8988T (cell line): ENCODE measurements at places on chromosomes 12 and 14.
A peak's percentile ranks its signal among the peaks of the same experiment; 100 is the strongest.

DNA sequence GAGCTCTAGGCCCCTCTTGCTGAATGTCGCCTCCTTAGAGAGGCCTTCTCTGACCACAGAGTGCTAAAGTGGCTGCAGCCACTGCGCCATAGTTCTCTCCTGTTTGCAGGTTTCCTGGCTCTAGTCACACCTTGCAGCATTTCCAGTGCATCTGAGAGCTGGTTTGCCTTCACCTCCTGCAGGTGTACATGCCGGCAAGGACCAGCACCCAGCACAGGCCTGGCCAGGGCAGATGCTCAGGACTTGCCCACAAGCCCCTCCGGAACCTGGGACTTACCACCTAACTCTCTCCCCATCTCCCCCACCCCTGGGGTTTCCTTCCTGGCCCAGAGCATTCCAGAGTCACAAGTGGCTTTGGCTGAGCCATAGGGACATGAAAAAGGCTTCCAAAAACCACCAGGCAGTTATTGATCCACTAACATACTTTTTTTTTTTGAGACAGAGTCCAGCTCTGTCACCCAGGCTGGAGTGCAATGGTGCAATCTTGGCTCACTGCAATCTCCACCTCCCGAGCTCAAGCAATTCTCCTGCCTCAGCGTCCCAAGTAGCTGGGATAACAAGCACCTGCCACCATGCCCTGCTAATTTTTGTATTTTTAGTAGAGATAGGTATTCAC, 9.1 kb downstream of the ITPK1 start:
- DNase-seq = no peak

DNA sequence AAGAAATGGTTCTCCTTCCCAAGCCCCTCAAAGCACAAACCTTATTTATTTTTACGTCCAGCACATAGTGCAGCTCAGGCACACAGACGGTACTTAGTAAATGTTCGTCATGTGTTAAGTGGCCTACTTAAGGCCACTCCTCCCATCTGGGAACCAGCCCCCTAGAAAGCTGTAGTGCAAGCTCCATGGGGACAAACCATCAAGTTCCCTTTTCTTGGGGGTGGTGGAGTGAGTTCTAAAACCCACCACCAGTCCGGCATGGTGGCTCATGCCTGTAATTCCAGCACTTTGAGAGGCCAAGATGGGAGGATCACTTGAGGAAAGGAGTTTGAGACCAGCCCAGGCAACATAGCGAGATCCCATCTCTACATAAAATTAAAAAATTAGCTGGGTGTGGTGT, 49.4 kb downstream of the PITPNM2 start:
- DNase-seq = no peak

GRCh38 chr12:89351489-89352241, 636 bp downstream of the DUSP6 start:
- DNase-seq = peak; percentile 40

DNA sequence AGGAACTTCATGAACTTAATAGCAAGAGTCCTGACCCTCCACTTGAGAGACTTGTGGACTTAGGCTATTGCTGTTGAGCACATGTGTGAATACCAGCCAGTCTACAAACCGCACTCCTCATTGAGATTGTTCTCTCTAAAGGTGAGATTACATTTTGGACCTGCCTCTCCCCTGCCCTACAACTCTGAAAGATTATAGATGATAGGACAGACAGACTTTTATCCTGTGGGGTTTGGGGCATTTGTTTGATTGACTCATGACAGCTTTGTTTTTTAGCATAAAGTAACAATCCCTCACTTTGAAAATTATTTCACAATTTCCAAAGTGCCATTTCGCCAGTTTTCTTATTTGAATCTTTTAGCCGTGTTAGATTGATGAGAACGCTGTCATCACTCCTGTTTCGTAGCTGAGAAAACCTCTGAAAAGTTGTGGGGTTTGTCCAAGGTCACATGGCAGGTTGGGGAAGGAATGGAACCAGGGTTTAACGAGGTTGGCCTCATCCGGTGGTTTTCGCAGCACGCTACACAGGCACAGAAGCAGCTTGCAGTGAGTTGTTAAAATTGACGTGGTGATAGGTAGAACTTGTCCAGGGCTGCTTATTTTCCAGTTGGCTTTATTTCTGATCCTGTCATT, 836 bp downstream of the EVL start:
- DNase-seq = no peak

DNA sequence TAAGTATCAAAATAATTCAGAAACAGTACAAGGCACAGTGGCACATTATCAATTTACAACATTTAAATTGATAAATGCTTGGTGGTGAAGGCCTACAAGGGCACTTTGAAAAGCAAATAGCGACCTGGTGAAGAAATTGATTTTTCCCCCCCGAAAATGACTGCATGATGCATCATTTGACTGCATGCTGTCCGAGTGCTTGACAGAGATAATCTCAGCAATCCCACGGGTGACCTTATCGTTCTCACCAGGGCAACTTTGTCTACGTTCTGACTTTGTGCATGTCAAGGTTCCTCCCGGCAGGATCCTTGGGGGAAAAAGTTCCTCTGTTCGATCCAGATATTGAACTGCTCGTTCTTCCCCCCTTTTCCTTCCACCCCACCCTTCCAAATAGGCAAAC, 384.8 kb downstream of the EGLN3 start:
- DNase-seq = no peak

DNA sequence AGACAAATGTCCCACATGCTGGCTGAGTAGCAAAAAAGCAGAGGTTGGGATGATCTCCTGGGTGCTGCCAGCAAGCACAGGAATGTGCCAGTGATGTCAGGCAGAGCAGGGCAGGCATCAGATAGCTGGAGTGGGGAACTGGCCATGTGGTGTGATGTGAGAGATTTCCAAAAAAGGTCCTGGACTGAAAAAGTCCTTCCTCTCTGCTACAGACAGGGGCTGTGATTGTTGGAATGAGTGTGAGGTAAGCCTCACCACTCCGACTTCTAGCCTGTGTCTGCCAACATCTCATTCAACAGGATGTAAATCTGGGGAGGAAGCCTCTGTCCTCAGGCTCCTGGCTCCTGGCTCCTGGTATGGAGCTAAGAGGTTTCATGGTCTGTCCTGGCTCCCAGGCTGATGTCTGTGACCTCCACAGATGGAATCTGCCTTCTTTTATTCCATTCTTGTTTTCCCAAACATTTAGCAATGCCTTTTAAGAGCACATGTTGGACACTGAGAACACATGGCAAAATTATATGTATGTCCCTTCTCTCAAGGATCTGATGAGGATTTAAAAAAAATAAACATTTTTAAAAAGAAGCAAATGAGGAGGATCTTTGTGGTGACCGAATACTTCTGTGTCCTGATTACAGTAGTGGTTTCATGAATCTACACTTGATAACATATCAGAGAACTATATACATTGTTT, 50.1 kb upstream of the STK38L start:
- DNase-seq = no peak

DNA sequence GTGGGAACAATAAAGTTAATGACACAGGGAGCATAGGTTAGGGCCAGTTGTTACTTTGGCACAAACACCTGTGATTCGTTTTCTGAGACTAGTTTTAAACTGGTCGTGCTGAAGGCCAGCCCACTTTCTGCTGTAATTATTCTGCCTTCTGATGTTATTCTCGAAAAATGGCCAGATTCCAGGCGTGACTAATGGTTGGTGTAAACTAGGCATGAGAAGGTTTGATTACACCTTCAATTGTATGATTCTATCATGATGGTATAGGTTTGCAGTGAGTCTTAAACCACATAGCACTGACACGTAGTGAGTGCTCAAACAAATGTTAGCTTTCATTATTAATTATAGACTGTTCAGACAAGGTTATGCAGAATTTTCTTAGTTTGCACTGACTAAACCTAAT, 39.0 kb downstream of the CKB start:
- no peak for DNase-seq

GRCh38 chr14:77603654-77604255, 12.7 kb downstream of the SPTLC2 start:
- DNase-seq = no peak

DNA sequence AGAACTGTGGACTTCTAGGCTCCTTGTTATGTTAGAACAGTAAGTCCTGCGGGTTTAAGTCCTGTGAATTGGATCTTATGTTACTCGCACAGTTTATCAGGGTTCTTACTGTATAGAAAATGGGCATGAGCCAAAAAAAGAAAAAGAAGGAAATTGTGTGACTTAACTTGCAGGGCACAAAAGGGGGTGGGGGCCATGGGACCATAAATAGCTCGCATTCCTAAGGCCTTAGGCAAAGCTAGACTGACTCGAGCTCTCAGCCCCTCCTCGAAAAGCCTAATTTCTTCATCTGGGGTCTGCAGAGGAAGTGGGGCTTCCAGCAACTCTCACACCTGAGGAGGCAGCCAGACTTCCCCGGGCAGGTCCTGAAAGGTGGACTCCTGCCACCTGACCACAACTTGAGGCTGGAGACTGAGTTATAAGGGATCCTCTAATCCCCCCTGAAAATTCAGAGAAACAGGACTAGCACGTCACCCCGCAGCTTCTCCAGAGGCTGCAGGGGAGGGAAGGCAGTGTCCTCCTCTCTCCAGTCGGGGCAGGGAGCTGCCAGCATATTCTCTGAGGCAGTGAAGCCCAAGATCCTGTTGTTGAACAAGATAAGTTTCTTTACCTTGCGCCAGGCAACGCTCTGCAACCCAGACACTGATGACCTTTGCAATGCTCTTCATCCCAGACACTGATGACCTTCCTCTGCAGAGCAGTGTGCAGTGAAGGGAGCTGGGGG, 280.5 kb downstream of the PCNX1 start:
- DNase-seq = no peak

- no peak for DNase-seq
Measured at GRCh38 chr14:90599748-90600507, 203.1 kb downstream of the CALM1 start.

GRCh38 chr14:103634156-103634555, 5.1 kb downstream of the KLC1 start:
- DNase-seq = no peak

DNA sequence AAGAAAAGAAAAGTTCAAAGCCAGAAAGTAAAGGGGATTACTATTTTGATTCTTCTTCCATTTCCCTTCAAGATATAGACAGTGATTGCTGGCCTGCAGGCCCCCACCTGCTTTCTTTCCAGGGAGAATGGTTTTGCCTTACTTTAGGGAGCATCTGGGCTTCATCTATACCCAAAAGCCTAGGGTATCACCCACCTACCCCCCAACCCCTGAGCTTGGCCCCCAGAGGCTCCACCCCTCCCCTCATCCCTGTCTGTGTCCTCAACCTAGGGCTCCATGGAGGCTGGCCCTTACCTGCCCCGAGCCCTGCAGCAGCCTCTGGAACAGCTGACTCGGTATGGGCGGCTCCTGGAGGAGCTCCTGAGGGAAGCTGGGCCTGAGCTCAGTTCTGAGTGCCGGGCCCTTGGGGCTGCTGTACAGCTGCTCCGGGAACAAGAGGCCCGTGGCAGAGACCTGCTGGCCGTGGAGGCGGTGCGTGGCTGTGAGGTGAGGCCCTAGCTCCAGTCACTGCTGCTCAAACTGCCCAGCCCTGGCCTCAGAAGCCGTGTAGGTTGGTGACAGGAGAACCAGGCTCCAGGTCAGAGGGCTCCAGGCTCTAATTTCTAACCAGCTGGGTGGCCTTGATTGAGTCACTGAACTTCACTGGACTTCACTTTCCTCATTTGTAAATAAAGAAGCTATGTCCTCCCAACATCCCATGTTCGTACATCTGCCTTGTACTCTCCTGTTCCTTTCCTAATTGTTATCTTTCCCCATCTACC, 13.6 kb downstream of the ARHGEF40 start:
- DNase-seq = no peak

GRCh38 chr12:26608706-26609105, 224.3 kb downstream of the ITPR2 start:
- DNase-seq = no peak

DNA sequence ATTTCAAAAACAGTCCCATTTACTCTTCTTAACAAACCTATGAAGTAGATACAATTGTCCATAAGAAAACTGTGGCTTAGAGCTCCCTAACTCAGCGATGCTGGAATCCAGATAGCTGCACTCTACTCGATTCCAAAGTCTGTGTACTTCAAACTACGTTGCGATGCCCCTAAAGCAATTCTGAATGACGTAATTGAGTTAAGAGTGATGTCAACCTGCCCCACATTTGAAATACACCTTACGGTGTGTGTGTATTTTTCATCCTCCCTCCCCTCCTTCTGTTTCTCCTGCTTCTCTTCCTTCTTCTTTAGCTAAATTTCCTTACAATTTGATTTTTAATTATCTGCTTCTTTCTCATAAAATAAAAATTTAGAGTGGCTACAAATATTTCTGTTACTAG, 31.9 kb upstream of the RAP1B start:
- no peak for DNase-seq

DNA sequence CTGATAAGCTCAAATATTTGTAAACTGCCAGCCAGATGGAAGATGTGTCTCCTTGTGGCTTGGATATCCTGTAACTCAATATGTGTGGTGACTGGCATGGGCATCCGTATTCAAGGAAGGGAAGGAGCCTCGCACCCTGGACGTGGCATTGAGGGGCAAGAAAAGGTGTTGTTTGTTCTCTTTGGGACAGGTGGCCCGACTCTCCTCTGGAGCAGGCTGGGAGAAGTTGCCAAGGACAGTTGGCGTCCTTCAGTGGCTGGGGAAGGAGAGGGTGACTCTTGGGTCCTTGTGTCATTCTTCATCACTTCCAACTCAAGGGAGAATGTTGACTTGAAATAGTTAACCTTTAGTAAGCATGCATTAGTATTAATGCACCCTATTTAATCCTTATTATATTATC, 39.6 kb downstream of the CACNA1C start:
- no peak for DNase-seq

- no peak for DNase-seq
Measured at GRCh38 chr12:14691560-14691959, 4.8 kb downstream of the GUCY2C start.

DNA sequence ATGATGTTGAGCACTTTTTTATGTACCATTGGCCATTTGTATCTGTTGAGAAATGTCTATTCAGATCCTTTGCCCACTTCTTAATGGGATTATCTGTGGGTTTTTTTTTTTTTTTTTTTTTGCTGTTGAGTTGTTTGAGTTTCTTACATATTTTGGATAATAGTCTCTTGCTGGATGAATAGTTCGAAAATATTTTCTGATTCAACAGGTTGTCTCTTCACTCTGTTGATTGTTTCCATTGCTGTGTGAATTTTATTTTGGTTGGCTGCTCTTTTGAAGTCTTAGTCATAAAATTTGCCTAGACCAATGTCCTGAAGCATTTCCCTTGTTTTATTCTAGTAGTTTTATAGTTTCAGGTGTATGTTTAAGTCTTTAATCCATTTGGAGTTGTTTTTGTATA, 64.5 kb downstream of the CAND1 start:
- no peak for DNase-seq

- no peak for DNase-seq
Measured at GRCh38 chr14:53824061-53824460, 132.6 kb downstream of the BMP4 start.

DNA sequence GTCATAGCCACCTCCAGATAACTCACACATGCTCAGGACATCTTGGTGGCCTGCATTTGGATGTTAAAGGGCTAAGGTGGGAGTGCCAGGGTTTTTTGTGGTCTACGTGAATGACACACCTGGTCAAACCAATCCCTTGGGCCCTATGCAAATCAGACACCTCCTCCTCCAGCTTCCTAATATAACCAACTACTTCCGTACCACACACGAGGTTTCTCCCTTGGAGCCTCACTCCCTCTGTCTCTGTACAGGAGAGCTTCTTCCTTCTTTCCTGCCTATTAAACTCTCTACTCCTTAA, 19.6 kb downstream of the APOBEC1 start:
- DNase-seq = no peak
